ELR (cell line): ENCODE measurements at places on chromosomes 11 and 22.

DNA sequence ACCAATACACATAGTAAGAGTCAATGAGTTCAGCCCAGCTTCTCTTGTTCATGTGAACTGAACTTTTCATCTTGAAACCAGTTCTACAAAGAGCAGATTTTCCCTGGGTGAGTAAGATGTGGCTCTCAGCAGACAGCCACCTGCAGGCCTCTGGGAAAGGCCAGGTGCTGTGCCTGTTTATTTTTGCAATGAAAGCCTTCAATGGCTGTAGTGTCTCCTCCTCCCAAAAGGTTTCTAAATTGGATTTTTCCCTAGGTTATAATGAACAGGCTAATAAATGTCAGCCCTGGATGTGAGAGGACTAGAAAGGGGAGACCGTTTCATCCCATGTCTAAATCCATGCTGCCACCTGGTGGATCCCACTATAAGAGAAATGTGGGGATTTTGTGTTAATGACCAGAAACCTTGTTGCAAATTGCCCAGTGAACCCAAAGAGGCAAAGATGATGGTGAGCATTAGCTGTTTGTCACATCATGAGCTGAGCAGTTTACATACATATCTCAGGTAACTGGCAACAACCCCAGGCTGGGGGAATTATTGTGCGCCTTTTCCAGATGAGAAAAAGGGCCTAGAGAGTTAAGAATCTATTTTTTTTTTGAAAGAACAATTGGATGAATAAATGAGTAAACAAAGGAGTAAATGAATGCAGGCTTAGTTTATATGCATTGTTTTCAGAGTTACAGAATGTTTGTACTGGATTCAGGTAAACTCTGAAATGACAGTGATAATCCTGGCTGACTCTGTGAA is 12.7 kb downstream of the C11orf91 start:
- DNase-seq: peak; percentile 84

DNA sequence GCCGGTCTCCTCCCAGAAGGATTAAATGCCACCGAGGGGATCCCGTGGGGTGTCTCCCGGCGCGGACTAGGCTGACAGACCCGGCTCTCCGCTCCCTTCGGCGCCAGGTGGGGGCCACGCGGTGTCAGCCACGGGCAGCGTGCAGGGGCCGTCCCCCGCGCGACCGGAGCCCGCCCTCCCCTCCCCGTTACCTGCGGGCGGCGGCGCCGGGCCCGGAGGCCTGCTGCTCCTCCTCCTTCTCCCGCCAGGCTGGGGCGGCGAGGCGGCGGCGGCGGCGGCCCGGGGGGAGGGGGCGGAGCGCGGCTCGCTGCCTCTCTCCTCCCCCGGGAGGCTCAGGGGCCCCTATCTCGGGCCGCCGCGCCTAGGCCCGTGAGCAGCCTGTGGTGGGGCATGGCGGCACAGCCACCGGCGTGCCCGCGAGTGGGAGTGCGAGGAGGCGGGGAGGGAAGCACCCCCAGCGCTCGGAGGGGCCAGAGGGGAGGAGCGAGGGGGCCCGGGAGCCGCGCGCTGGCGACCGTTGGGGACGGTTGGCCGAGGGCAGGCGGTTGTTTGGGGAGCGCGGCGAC is 450 bp downstream of the ZBTB44 start:
- peak; percentile 55 for DNase-seq

GRCh38 chr11:111395081-111395480 is 16.0 kb upstream of the POU2AF1 start:
- DNase-seq: no peak

GRCh38 chr11:85672105-85672902 is 7.4 kb upstream of the CREBZF start:
- peak; percentile 47 for DNase-seq

DNA sequence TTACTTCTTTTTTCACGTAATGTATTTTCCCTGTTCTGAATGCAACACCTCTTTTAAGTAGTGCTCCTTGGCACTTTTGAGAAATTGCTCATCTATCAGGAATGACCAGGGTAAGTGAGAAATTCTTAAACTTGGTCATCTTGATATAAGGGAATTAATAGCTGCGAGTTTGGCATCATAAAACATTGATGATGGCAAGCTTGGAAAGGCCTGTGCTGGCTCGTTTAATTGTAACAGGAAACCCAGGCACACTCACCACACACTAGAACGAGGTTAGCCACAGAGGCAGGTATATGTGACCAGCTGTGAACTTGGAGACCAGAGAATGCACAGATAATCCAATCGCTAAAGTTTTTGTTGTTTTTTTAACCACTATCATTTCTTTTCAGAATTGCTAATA is 24.3 kb downstream of the FAM118A start:
- no peak for DNase-seq

- no peak for DNase-seq
These were observed at the start of gene WT1 for GRCh38 chr11:32435511-32435941. TSS of gene WT1 (minus strand) at chr11:32435539.

- no peak for DNase-seq
These were observed 108.4 kb downstream of the FDX1 start for GRCh38 chr11:110538154-110538553.

DNA sequence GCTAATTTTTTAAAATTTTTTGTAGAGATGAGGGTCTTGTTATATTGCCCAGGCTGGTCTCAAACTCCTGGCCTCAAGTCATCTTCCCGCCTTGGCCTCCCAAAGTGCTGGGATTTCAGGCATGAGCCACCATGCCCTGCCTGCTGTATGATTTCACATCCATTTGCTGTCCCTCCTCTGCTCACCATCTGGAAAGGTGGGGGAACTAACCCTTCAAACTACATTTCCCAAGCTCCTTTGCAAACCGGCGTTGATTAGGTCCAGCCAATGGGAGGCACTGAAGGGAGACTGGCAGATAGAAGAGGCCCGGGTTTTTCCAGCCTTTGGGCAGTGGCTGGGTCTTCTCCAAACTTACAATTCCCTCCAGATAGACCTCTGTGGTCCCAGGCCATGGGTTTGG is 19.3 kb downstream of the RFPL1 start:
- DNase-seq: peak; percentile 77

DNA sequence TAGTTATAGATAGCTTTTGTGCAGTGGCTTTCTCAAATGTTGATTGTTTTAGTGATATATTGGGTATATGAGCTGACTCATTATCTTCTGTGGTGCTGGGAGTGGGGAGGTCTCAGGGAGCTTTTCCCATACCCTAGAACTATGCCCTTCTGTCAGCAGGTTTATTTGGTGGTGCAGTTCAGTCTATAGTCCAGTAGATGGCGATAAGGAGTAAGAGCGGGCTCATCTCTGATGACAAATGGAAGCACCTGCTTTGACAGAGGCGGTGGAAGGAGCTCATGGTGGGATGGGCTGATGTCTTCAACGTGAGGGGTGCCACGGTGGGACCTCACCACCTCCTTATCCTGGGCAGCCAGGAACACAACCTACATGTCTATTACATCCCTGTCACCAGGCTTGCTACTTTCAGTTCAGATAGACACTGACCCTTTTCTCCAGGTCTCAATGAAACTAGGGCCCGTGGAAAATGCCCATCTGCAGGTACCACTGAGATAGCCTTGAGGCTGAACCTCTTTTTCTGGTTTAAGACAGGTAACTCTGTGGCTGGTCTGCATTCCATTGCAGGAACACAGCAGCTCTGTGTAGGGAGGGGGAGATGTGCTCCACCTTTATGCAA is 13.0 kb upstream of the OR6A2 start:
- DNase-seq: peak; percentile 61

GRCh38 chr11:120028181-120028896 is 109.6 kb downstream of the TRIM29 start:
- DNase-seq: no peak

DNA sequence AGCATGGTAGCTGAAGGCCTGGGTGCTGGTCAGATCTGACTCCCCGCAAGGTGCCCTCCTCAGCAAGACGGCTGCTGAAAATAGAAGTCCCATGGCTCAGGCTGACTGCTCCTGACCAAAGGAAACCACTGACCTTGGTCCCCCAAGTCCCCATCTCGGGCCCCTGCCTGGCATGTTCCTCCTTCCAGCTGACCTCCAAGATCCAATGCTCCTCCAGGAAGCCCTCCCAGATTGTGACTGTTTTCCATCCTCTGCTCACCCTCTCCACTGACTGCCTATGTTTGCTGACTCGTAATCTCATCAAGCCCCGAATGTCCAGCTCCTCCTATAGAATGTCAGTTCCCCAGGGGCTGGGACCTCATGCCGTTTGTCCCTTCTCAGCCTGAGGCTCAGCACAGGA is 30.5 kb downstream of the ALX4 start:
- no peak for DNase-seq

DNA sequence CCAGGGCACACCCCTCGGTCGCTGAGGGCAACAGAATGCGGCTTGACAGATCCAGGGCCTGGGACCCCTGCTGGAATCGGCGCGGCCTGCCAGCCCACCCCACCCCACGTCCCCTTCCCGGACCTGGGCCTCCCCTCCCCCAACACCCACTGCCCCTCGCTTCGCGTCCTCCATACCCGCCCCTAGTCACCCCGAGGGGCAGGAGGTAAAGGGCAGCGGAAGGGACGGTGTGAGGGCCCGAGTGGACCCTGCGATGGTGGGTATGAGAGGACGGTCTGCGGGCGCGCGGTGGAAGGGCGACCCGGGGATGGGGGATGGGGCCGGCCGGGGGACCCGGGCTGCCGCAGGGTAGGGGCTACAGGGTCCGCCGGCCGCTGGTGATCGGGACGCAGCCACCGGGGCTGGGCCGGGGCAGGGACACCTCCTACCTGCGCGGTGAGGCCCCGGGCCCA is 311 bp downstream of the APBB1 start:
- peak; percentile 2 for DNase-seq

GRCh38 chr22:50002791-50003190 is 9.8 kb downstream of the IL17REL start:
- peak; percentile 20 for DNase-seq

GRCh38 chr11:87295237-87295636 is 257.5 kb downstream of the TMEM135 start:
- DNase-seq: no peak

- DNase-seq: peak; percentile 85
These were observed 518 bp downstream of the KMT5B start for GRCh38 chr11:68212421-68213134.

GRCh38 chr22:30649430-30650007 is 13.9 kb downstream of the SLC35E4 start:
- peak; percentile 95 for DNase-seq

DNA sequence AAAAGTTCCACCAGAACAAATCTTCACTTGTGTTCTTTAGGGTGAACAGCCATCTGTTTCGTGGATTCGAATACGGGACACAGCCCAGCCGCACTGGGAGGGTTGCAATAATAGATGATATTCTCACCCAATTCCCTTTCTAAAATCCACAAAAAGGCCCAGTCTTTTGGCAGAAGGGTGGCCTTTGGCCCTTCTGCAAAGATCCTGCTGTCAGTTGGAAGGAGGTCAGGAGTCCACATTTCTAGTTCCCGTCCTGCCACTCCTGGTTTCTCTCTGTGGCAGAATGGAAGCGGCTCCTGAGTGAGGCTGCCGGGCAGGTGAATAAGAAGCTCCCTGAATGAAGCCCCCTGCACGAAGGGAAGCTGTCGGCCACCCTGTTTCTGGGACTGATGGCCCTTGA is 11.2 kb upstream of the LINC01488 start:
- no peak for DNase-seq

- DNase-seq: no peak
These were observed 180.5 kb downstream of the IGLL1 start for GRCh38 chr22:23399367-23400285.

- DNase-seq: no peak
These were observed 183.9 kb upstream of the NCAM1 start for GRCh38 chr11:112777283-112777751.

DNA sequence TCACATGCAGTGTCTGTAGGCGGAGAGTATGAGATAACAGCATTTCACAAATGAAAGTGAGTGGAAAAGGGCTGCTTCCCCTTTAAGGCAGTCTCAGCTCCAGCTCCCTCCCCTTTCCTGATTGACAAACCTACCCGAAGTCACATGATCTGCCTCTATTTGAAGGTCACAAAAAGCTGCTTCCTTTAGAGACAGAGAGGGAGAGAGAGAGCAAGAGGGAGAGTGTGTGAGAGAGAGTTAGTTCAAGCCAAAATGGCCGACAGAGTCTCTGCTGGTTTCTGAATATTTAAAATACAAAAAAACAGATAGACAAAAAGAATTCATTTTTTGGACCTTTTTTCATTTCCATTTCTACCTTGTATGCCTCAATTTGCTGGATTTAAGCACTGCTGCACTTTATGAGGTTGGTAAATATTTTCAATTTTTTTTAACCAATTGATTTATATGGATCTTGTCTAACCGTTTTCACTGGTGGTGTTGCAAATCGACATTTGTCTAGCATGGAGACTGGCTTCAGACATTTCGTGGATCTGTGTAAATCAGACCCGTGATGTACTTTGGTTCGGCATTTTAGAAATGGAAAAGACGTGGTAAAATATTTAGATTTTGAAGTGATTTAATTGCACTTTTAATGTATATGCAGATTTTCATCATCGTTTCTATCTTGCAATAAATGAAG is at the start of gene TNRC6B:
Gene TNRC6B (plus strand): TSS at position 188 of the 679 bp plus-strand sequence. CDS start 211 bp downstream, at position 399.
- peak; percentile 98 for DNase-seq

DNA sequence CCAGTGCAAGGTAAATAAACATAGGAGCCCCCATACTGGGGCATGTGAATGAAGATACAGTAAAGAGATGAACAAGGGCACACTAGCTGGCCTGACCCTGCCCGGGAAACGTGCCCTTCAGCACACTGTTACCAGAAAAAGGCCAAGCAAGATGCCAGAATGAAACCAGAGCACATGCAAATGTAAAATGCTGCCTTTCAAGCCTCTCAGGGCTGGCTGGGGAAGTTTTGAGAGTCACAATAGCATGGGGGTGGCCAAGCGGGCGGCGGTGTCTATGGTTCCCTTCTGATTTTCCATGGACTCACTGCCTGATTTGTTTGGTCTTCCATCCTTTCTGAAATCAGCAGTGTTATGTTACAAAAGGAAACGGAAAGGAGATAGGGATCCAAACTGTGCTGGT is 18.9 kb upstream of the SUSD2 start:
- no peak for DNase-seq

- DNase-seq: no peak
These were observed 402.4 kb downstream of the MN1 start for GRCh38 chr22:27399161-27399560.

GRCh38 chr22:19878461-19879245 is 24.0 kb upstream of the GNB1L start:
- DNase-seq: no peak

GRCh38 chr11:21257461-21257860 is 588.1 kb downstream of the NELL1 start:
- DNase-seq: no peak

GRCh38 chr11:58647141-58647699 is 24.8 kb downstream of the CNTF start:
- DNase-seq: no peak

- DNase-seq: peak; percentile 97
These were observed 1.6 kb downstream of the FADS1 start for GRCh38 chr11:61814958-61815789.
